SHP77 treated with DMSO at 0.1 percent for 48 hours (cell line): ENCODE measurements at places on chromosomes 2 and 18.

GRCh38 chr18:31402026-31402373 is 25.4 kb downstream of the DSG4 start:
- DNase-seq: no peak

DNA sequence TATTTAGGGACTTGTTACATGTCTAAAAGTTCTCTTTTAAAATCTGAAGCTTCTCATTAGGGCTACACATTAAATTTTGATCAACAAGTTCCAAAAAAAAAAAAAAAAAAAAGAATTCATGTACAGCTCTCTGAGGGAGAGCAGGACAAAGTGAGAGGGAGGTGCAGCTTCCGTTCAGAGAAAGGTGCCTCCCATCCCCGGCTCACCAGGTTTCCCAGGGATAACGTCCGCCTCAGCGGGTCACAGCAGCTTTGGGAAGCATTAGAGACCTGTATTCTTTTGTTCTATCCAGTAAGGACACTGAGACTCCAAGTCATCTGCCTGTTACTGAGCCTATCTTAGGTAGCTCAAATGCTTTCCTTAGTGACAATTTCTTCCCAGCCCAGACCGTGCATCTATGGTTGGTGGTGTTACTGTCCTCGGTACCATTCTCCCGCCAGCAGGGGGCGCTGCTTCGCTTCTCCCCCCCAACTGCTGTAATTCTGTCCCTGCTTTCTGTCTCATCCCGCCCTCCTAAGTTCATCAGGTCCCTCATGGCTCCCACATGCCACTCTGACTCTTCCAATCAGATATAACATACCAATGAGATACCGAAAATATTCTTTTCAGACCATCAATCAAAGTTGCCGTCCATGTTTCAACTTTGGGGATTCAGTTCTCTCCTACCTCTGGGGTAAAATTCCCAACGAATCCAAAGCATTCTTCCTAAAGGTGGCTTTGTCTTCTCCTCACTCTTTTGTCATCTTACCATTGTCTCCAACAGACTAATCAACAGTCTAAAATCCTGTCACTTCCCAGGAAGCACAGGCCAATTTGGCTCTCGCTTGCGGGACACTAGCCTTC is 466.5 kb downstream of the METTL4 start:
- no peak for DNase-seq

GRCh38 chr18:62767836-62768557 is 52.7 kb downstream of the PHLPP1 start:
- no peak for DNase-seq

- DNase-seq: no peak
These were observed 11.1 kb upstream of the KIDINS220 start for GRCh38 chr2:8848328-8849100.

GRCh38 chr2:135844301-135844895 is 7.4 kb upstream of the LCT start:
- DNase-seq: no peak

DNA sequence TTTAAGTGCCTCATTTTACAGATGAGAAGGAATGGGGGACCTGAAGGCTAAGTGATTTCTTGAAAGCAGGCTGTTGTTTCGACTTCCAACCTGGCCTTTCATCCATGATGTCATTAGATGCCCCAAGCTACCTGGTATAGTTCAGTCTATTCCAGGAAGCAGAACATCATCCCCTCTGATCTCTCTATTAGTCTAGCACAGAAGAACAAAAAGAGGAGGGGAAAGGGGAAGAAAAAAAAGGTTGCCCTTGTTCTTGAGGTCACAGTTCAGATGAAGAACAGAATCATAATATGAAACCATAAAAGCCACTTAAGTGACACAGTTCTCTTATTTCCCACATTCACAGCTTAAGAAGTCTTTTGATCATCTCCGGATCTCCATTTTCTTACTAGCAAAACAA is 386.2 kb upstream of the HNRNPA3 start:
- no peak for DNase-seq

GRCh38 chr2:85066874-85067351 is 66.3 kb upstream of the TCF7L1 start:
- DNase-seq: peak; percentile 67

DNA sequence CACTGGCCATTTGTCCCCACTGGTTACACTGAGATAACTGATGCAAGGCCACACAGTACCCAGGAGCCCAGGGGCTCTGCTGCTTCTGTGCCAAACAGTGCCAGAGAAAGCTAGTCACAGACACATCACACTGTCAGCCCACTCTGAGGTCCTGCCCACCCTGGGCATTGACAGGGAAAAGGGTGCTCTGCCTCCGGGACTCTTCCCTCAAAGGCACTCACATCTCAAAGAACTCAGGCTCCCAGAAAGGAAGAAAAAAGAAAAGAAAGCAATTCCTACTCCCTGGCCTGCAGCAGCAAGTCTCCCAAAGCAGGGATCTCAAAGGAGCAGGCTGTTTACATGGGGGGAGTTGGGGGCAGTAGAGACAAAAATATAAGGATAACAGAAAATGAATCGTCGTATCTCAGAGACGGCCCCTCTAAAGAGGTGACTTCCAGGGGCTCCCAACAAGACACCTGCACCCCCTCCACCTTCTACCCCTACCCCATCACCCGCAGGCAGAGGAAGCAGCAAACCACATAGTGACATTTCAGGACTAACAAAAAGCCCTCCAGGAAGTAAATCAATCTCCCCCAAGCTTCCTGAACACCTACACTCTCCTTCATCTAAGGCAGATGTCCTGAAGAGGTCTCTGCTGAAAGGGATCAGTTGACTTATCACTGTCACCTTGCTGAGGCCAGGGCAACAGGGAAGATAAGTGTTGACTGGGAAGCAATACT is 247.6 kb downstream of the TNS1 start:
- no peak for DNase-seq

GRCh38 chr2:20593072-20594034 is 57.5 kb downstream of the HS1BP3 start:
- DNase-seq: no peak

DNA sequence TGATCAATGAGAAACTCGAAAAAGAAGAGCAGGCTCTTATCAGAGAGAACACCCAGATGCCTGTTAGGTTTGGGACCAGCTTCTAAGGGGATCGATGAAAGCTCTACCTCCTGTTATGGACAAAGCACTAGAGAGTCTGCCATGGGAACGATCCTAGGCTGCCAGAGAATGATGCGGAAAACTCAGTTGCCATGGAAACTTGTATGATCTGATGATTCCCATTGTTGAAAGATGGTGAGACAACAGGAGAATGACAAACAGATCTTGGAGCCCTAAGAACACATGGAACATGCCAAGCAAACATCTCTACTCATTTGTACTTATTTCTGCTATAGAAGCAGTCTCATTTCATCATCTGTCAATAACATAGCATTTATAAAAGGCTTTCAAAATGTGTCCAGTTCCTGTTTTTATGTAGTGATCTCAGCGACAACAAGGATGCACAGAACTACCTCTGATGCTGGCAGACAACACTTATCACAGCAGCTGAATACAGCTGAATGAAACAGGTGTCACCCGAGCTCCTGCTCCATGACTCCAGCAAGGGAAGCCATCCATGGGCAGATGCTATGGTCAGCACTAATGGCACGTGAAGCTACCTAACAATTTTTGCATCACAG is 59.6 kb downstream of the NCKAP5 start:
- DNase-seq: no peak
